ENCODE measurements at places on chromosomes 13 and 19.

- DNase-seq = no peak
Observed at GRCh38 chr19:41595890-41596280, 19.9 kb downstream of the CEACAM21 start.

DNA sequence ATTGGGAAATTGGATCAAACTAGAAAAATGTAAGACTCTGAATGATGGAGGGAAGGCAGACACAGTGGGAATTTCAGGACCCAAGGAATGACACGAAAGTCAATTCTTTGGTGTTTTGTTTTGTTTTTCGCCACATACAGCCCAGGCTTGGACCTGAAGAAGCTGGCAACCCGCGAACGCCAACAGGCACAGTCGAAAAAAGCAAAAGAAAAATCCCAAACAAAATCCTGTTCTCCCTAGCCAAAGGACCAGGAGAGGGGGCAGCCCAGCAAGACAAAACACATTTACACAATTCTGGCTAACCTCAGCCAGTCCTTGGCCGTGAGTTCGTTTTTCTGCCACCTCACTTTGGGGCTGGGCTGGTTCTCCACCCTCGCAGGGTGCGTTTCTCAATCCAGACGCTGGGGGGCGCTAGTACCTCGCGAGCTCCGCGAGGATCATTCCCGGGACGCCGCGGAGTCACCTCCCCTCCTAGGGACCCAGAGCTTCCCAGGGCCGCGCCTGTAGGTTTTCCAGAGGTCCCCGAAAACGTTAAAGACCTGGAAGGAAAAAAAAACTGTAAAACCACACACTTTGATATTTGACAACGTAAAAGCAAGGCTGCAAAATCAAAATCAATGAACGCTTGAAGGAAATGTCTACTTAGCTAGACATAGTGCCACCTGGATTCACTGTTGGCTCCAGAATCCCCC is 34.9 kb upstream of the TPM4 start:
- DNase-seq = peak; percentile 93

GRCh38 chr13:110047496-110047895 is 259.5 kb downstream of the COL4A1 start:
- DNase-seq = no peak

GRCh38 chr19:1087813-1088415 is 7.3 kb downstream of the POLR2E start:
- no peak for DNase-seq

DNA sequence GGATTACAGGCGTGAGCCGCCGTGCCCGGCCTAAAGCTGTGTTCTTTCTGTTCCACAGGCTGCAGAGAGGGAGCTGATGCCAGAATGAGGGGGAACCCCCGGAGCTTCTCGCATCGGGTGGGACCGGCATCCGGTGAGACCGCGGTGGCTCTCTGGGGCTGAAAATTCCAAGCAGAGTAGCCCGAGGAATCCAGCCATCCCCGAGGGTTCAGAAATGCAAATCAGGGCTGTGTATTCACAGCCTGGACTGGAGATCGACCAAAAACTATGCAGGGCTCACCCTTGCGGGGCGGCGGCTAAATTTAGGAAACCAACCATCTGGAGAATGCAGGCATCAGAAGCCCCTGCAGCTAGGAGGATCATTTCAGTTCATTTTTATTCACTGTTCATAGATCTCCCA is 99.2 kb downstream of the GNG7 start:
- DNase-seq = no peak

GRCh38 chr13:50352720-50353480 is 337.7 kb downstream of the KCNRG start:
- no peak for DNase-seq

- peak; percentile 52 for DNase-seq
Observed at GRCh38 chr19:41218615-41219507, at the start of gene AXL. AXL (plus strand) TSS chr19:41219223; CDS start chr19:41219393, 170 bp downstream.

DNA sequence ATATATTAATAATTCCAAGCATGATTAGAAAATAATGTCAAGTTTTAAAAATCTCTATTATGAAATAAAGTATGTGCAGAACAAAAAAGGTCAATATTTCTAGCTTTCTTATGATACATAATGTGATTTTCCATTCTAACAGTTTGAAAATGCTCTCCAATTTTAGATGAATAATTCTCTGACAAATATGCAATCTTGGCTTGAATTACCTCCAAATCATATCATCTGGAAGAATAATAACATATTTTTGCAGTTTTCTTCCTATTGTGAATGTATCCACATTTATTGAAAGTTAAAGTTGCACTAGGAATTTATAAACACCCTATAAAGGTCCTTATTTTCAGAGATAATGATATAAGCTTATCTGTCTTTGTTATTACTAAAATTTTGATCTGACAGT is 548.5 kb upstream of the SLC10A2 start:
- no peak for DNase-seq

DNA sequence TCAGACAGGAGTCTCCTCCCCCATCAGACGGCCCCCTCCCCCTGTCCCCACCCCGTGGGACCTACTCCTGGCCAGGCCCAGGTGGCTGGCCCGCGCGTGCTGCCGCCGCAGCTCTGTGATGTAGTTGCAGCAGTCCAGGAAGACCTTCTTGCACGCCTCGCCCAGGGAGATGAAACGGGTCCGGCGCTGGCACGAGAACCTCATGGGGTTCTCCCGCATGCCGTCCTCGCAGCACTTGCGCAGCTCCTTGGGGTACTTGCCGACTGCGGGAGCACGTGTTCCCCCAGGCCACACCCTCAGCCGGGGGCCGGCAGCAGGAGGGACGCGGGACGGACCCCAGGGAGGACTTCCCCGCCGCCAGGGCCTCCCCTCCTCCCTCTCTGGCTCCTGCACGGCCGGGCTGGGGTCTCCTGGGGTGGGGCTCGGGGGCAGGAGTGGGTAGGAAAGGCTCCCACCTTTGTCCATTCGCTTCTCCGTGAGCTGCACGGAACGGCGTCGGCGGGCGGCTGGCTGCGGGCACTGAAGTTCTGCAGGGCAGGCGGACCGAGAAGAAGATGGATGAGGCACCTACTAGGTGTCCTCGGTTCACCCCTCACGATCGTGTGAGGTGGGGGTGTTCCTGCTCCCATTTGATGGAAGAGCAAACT is 13.3 kb downstream of the C3 start:
- DNase-seq = no peak

GRCh38 chr19:46984077-46985010 is 35.3 kb upstream of the NPAS1 start:
- DNase-seq = no peak

DNA sequence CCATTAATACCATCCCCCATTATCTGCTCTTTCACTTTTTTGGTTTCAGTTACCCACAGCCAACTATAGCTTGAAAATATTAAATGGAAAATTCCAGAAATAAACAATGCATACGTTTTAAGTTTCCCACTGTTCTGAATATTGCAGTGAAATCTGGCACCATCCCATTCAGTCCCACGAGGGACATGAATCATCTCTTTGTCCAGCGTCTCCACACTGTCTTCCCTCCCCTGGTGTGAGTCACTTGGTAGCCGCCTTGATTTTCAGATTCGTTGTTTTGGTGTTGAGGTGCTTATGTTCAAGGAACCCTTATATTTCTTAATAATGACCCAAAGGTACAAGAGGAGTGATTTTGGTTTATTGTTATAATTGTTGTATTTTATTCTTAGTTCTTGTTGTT is 246.1 kb downstream of the DCT start:
- DNase-seq = no peak

DNA sequence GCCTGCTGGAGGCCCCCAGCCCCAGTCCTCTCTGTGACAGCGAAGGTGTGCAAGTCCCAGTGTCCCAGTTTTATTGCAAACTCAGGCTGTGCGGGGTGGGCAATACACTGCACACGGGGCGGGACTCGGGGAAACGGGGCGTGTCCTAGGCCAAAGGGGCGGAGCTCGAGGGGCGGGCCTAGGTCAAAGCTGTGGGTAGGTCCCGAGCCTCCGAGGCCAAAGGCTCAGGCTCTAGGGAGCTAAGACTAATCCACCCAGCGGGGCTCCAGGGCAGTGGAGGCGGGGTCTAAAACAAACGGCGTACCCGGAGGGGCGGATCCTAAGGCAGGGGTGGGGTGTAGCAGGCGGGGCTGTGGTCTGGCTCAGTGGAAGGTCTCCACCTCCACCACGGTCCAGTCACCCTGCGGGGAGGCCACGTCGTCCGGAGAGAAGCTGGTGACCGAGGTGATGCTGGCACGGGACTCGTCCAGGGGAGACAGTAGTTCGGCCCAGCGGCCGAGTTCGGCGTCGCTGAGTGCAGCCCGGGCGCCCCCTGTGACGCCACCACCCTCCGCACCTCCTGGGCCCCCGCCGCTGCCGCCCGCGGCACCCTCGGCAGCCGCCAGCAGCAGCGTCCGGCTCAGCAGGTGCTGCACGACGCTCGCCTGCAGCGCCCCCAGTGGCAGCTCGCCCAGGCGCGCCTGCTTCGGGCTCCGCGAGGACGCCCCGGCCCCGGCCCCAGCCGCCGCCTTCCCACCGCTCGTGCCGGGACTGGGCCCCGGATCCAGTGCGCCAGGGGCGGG is 5.3 kb downstream of the PRR36 start:
- DNase-seq = peak; percentile 73

GRCh38 chr13:102609696-102610095 is 12.9 kb downstream of the TPP2 start:
- no peak for DNase-seq

DNA sequence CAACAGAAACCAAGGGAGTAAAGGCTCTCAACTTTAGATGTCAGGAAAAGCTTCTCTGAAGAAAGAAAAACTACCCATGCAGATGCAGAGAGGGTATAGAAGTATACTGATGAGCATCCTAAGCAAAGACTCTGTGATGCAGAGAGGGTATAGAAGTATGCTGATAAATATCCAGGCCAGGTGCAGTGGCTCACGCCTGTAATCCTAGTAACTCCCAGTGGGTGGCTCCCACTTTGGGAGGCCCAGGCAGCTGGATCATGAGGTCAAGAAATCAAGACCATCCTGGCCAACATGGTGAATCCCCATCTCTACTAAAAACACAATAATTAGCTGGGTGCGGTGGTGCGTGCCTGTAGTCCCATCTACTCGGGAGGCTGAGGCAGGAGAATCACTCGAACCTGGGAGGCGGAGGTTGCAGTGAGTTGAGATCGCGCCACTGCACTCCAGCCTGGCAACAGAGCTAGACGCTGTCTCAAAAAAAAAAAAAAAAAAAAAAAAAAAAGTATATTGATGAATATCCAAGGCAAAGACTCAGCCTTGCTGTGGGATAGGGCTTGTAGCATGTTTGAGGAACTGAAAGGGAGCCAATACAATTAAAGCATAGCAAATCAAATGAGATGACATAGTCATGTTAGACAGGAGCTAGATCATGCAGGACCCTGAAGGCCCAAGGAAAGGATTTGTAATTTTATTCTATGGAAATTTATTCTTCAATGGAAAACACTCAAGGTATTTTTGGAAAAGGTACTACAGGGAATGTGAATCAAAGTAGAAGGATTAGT is 14.9 kb downstream of the UBL3 start:
- no peak for DNase-seq

GRCh38 chr19:38971672-38972071 is 3.9 kb downstream of the FBXO17 start:
- DNase-seq = no peak

DNA sequence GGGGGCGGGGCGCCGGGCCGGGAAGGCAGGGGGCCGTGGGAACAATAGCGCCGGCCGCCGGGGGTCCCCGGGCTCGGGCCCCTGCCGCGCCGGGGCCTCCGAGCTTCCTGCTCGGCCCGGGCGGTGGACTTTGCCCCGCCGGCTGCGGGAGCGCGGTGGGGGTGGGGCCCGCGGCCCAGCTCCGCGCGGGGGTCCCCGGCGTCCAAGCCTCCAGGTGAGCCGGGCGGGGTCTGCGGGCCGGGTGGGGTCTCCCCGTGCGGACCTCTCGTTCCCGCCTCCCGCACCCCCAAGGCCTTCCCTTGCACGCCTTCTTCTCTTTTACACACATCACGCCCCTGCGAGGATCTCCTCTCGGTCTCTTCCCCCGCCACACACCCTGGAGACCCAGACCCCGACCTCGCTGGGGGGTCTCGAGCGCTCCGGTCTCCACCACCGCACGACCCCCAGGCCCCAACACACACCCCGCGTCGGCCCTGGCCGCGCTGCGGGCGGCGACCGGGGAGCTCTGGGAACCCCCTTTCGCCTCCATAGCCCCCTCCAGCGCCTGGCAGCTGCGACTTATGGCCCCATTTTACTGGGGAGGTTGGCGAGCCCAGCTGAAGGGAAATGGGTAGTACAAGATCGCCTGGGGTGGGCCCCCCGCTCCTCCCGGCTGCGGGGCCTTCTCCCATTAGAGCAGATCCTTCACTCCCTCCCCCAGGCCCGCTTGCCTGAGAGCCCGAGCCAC is 711 bp downstream of the CAMSAP3 start:
- no peak for DNase-seq

GRCh38 chr13:97240788-97241734 is 18.9 kb downstream of the MBNL2 start:
- DNase-seq = no peak

DNA sequence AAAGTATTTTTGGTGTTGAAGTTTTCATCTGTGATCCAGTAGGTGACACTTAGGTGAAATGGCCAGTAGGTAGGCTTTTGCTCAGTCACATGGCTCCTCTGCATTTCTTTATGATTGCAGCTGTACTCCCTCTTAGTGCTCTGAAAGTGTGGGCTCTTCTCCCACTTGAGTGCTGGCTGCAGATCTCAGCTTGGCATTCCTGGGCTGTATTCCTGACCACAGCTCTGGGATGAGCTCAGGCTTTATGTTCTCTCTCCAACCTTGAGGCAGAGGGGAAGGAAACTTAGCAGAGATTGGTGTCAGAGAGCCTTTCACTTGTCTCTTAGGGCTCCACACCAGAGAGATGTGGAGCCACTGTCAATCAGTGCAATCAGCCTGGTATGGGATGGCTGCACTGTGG is 254.3 kb downstream of the NDFIP2 start:
- no peak for DNase-seq

GRCh38 chr13:67136157-67136556 is 94.0 kb downstream of the PCDH9 start:
- no peak for DNase-seq

GRCh38 chr19:17125728-17126677 is 50.4 kb downstream of the MYO9B start:
- peak; percentile 70 for DNase-seq

Measured in mesothelial cell of epicardium (in vitro differentiated cells).